ENCODE measurements at places on chromosomes 4 and X.
A peak's percentile ranks its signal among the peaks of the same experiment; 100 is the strongest.

DNA sequence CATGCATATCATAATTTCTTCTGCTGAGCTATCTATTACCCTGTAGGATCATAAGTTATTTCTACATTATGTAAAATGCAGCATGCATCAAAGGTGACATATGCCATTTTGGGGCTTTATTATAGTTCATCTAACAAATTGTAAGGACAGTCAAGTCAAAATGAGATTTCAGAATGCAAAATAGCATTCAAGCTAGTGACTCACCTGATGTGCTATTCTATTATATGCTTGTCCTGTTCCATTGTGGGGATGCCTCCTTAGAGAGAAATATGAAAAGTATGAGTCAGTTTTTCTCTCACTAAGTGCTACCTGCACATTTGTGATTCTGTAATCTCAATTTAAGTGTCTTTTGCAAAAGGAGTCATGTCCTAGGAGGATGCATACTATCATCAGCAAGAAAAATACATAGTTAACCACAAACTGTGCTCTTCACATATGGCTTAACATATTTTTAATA is 647.0 kb upstream of the PCDH10 start:
- DNase-seq: no peak

GRCh38 chr4:82661181-82661992 is 99.6 kb upstream of the TMEM150C start:
- no peak for DNase-seq

DNA sequence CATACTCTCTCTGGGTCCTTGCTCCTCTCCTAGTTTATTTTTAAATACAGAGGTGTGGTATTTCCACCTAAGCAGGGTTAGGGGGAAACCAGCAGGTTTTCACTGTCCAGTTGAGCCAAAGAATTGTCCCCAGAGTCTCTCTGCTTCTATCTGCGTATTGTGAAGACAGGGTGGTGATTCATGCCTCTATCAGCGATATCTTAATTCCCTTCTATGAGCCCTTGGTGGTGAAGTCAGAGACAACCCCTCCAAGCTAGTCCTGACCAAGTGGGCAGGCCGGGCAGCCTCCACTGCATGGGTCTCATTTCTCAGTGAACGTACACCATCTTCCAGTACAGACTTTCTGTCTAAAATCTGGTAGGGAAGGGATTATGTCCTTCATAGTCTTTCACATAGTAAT is 100.5 kb upstream of the GPR34 start:
- no peak for DNase-seq

DNA sequence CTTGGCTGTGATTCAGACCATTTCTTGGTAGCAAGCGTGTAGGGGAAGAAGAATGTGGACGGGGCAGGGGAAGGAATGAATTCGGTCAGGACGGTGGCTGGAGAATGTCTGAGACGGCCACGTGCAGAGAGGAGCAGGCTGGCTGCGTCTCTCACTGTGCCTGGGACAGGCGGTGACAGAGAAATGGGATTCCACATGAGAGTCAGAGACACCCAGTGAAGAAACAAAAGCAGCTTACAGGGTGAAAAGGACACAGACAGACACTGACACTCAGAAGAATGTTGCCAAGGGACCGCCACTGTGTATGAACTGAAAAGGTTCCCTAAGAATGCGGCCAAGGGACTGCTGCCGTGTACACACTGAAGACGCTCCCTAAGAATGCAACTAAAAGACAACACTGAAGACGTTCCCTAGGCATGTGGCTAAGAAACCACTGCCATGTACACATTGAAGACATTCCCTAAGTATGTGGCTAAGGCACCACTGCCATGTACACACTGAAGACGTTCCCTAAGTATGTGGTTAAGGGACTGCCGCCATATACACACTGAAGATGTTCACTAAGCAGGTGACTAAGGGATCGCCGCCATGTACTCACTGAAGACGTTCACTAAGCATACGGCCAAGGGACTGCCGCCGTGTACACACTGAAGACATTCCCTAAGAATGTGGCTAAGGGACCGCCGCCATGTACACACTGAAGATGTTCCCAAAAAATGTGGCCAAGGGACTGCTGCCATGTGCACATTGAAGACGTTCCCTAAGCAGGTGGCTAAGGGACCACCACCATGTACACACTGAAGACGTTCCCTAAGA is 49.1 kb downstream of the DHRSX start:
- no peak for DNase-seq

- DNase-seq: no peak
Observed at GRCh38 chr4:120399826-120400225, 333.2 kb upstream of the MAD2L1 start.

DNA sequence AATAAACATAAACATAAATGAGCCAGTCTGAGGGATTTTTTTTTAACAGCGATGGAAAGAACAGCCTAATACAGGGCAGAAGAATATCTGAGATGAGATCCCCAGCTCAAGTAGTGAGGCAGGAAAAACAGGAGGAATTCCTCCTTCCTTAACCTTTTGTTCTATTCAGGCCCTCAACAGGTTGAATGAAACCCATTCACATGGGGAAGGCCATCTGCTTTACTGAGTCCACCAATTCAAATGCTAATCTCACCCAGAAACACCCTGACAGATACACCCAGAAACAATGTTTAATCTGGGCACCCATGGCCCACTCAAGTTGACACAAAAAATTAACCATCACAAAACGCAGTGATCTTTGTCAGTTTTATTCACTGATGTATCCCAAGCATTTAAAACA is 45.5 kb downstream of the SMIM31 start:
- DNase-seq: no peak

DNA sequence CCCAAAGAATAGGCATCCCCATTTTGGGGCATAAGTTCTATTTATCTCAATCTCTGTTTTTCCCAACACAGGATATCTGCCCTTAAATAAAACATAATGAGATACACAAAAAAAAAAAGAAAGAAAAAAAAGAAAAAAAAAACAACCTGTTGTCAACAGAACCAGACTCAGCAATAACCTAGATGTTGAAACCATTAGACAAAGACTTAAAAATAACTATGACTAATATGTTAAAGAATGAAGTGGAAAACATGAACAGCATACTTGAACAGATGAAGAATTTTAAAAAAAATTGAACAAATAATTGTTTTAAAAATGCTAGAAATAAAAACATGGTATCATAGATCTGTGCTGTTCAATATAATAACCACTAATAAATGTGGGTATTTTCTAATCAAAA is 93.4 kb upstream of the RXFP1 start:
- no peak for DNase-seq

DNA sequence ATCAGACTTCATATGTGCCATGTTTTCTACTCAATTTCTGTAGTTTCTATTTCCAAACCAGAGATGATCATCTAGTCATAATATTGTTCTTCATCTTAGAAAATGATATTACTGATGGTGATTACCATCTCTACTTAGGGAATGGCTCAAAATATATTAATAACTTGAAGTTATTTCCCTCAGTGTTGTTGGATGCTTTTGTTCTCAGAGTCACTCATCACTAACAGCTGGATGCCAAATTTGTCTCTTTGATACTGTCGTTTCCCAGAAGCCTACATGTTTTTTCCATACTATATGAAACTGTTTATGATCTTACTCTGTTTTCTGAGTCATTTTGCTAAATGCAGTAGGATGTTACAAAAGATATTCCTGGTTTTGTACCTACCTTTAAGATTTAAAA is 8.9 kb downstream of the PGAM4 start:
- no peak for DNase-seq

GRCh38 chr4:6855692-6856297 is 53.8 kb upstream of the TBC1D14 start:
- DNase-seq: no peak

GRCh38 chr4:1379801-1380331 is 26.4 kb downstream of the NKX1-1 start:
- DNase-seq: no peak

GRCh38 chr4:87975466-87975865 is at the start of gene SPP1:
TSS of gene SPP1 (plus strand) at chr4:87975714. CDS start at chr4:87976896, 1,182 bp downstream.
- DNase-seq: no peak

GRCh38 chr4:176425035-176425434 is 105.3 kb downstream of the SPCS3 start:
- DNase-seq: no peak

DNA sequence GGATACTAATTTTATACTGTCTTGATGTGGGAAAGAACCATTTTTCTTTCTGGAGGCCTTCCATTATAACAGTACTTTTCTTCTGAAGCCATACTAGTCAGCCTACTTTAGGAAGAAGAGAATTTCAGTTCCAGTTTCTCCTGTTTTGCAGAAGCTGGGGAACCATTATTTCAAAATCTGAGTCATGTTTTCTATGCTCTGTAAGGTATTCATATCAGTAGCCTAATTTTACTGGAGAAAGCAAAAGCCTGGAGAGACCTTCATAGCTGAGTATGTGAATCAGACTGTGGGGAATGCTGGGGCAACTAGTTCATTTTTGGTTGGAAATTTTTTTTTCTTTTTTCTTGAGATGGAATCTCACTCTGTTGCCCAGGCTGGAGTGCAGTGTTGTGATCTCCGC is 22.4 kb downstream of the AFF1 start:
- DNase-seq: no peak

DNA sequence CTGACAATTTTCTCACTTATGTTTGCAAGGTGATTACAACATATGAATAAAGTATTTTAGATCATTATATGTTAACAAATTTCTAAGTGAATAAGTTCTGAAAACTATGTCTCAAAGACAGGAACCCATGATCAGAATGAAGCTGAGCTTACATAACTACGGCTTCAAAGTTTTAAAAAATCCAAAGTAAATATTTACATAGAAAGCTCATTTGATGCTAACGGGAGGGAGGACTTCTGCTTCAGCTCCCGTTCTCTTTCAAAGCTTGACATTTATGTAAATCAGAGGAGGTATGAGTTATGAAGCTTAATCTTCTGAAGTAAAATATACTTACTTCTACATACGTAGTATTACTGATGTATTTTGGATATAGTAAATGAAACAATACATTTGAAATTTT is 72.9 kb upstream of the PDLIM3 start:
- no peak for DNase-seq

DNA sequence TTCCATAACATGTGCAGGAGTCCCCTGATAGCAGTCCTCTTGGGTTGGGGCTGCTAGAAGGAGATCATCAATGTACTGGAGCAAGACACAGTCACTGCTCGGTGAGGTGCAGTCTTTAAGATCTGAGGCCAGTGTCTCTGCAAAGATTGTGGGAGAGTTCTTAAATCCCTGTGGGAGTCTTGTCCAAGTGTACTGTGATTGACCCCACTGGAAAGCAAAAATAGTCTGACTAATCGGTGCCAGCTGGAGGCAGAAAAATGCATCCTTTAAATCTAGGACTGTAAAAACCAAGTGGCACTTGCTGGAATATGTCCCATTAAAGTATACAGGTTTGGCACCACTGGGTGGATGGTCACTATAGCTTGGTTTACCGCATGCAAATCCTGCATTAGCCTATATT is 31.1 kb downstream of the SULT1E1 start:
- no peak for DNase-seq

GRCh38 chr4:105994061-105994460 is 98.8 kb downstream of the NPNT start:
- DNase-seq: no peak

DNA sequence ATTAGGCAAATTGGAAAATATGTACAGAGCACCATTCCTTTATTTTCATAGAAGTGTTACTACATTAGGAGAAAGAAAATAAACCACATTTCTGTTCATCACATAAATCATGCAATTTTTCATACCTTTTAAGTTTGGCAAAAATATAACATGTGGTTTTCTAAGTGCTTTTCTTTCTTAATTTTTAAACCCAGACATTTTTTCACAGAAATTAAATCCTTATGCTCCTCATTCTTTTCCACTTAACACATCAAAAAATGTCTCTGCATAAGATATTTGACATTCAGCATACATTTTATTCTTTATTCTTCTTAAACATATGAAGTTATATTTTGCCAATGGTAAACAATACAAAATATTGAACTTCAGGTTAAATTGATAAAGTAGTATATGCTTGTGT is 826.6 kb upstream of the SLIT2 start:
- no peak for DNase-seq

- DNase-seq: no peak
Observed at GRCh38 chr4:5785806-5786680, 75.0 kb downstream of the EVC start.

GRCh38 chr4:78145008-78145407 is 87.9 kb downstream of the FRAS1 start:
- no peak for DNase-seq

- no peak for DNase-seq
Observed at GRCh38 chr4:133823177-133823576, 378.4 kb downstream of the PABPC4L start.

DNA sequence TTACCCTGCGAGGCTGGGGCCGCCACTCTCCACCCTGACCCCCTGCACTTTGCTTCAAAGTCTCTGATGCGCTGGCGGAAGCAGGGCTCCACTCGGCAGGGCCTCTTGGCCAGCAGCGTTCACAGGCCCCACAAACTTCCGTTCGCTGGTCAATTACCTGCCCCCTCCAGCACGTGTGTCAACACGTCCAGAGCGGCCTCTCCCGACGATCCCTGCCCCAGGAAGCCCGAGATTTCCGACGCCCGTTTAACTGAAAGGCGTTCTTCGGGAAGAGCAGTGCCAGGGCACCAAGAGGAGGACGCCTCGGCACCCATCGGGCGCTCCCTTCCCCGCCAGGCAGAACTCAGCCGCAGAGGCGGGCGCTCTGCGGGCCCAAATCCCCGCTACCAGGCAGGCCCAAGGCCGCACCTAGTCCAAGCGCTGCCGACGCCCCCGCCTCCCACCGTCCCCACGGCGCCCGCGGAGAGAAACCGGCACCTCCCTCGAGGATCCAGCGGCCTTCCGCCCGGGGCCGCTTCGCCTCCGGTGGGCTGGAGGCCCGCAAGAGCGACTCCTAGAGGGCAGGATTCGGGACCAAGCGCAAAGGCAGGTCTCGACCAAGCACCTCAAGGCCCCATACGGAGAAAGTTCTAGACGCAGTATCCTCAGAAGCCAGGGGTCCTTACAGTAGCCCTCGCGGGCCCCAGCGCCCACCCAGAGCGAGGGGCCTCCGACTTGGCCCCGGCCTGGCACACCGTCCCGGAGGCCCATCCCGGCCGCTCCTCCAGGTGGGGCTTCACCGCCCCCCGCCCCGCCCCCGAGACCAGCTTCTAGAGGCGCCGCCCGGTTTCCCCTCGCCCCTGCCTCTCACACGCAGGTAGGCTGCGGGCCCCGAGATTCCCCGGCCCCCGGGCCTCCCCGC is 586 bp downstream of the BCAP31 start:
- peak; percentile 34 for DNase-seq

- no peak for DNase-seq
Observed at GRCh38 chr4:62018537-62018936, 818.4 kb downstream of the ADGRL3 start.

GRCh38 chr4:163548481-163549243 is 54.2 kb downstream of the TMA16 start:
- no peak for DNase-seq

GRCh38 chr4:83639849-83640493 is 104.1 kb downstream of the GPAT3 start:
- DNase-seq: peak; percentile 17

GRCh38 chr4:156378033-156378665 is 424.5 kb upstream of the CTSO start:
- no peak for DNase-seq

- no peak for DNase-seq
Observed at GRCh38 chr4:161393602-161394001, 770.2 kb downstream of the FSTL5 start.

Data from stimulated activated CD8-positive, alpha-beta memory T cell treated with anti-CD3 and anti-CD28 coated beads, Interleukin-2, amount 100 ng/mL, for 1 hour (primary cell).